ENCODE measurements at places on chromosomes 12 and 14.

DNA sequence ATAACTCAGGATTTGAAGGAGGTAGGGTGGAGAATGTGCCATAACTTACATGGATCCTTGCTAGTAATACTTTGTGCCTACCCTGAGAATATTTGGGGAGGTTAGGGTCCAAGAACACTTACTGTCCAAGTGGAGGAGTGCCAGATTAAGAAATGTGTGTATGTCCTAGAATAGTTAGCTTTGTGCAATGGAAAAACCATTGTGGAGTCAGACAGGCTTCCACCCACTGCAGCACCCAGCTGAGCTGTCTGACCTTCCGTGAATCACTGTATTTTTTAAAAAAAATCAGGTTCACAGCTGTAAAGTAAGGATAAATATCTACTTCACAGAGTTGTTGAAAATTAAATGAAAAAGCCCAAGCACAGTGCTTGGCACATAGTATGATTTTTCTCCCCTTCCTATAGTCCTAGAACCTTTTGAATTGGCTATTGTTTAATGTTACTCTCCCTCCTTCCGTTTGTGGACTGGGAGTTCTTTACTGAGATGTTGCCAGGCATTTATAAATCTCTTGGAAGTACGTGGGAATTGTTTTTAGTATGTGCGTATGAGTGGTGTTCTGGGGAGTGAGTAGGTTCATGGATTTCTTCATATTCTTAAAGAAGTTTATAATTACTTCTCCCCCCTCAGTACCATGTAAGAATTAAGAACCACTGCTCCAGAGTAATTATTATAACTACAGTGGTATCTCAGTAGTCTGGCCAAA, 9.2 kb downstream of the RAB21 start:
- no peak for DNase-seq

DNA sequence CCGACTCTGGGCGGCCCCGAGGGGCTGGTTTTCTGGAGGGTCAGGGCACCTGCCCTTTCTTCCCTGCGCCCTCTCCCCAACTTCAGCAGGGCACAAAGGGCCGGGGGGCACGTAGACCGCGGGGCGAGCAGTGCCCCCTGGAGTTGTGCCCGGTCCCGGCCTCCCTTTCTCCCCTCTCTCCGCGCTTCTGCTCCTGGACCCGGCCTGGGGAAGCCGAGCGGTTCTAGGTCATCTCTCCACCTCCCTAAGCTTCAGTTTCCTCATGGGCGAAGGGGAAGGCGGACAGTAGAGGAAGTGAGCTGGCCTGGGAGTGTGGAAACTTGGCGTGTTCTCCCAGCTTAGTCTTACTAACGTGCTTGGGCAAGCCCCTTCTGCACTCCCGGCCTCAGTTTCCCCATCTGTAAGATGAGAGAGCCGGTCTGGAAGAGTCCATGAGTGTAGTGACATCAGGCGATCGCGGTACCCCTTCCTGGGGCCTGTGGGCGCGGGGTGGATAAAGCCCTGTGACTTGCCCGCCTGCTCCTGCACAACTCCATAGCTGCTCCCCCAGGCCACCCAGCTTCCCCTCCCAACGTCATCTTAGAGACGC, 158.6 kb upstream of the PARP11 start:
- no peak for DNase-seq

DNA sequence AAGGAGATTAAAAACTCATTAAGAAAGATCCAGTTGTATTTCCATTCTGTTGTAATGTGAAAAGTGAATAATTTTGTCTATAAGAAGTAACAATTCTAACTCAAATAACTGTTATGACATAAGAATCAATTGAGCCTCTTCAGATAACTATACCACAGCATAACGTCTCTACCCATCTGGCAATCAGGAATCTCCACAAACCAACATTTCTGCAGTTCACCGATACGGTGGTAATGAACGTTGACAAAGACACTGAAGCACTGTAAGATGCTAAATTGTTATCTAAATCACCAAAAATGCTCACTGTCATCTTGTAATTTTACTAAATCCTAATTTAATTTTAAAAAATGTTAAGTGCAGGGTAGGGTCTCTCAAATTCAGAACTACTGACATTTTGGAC, 130.9 kb upstream of the USP15 start:
- DNase-seq: no peak

- no peak for DNase-seq
Observed at GRCh38 chr12:52244615-52244994, 11.6 kb downstream of the KRT7 start.

DNA sequence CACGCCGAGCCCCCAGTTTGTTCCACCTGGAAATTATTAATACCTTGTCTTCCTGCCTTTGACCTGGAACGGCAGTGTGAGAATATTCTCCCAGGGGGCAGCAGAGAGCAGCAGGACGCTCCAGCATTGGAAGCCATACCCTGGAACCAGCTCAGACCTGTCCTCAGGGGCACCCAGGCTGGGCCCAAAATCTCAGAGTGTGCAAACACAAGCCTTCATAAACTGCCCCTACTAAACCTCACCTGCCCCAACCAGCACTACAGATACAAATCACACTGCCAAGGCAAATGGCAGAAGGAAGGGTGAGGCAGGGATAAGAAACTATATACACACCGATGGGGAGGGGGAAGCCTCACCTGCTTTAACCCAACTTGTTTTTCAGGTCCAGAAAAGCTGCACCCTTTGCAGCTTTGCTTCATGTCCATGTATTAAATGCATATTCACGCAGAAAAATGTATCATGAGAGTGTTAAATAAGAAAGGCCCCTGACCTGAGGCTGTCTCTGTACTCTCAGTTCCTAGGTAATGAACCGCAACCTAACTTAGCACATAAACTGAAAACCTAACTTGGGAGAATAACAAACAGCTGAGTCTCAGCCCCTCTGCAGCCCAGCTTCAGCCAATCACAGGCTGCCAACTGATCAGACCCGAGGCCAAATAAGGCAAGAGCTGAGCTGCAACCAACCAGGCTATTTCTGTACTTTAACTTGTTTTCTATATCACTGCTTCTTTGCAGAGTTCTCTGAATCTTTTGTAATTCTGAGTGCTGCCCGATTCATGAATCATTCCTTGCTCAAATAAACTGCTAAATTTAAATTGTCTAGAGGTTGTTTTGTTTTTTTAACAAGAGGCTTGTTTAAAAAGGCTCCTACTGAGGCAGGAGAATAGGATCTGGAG, 130.1 kb downstream of the SPTSSA start:
- DNase-seq: no peak

GRCh38 chr14:94571395-94571794, 9.8 kb upstream of the SERPINA5 start:
- no peak for DNase-seq

DNA sequence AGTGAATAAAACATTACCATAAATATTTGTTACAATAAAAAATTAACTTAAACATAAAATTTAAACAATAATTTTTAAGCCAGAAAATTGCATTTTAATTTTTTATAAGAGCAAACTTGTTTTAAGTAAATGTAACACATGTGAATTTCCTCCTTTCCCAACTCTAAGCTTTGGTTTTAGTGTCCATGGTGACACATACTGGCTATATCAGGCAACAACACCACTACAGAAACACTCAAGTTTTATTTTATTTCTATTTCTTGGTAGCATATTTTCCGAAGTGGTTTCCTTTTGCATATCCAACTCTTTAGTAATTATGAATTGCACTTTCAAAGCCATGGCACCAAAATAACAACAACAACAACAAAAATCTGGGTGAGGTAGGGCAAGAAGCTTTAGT, 2.2 kb downstream of the NELL2 start:
- no peak for DNase-seq

DNA sequence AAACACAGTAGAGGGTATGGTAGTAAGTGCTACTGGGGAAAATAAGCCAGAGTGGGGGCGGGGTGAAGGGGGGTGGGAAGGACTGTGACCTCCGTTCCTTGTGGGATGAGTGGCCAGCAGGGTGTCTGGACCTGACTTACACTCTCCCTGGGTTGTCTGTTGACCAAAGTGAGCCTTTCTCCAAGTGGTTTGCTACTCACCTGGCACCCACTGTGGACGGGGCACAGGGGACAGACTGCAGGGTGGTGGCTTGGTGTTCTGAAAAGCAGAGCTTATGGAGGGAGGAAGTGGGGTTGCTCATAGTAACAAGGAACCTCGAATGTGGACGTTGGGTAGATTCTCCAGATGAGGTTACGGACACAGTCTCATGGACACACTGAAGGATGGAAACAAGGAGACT, 94.4 kb upstream of the VRK1 start:
- no peak for DNase-seq

DNA sequence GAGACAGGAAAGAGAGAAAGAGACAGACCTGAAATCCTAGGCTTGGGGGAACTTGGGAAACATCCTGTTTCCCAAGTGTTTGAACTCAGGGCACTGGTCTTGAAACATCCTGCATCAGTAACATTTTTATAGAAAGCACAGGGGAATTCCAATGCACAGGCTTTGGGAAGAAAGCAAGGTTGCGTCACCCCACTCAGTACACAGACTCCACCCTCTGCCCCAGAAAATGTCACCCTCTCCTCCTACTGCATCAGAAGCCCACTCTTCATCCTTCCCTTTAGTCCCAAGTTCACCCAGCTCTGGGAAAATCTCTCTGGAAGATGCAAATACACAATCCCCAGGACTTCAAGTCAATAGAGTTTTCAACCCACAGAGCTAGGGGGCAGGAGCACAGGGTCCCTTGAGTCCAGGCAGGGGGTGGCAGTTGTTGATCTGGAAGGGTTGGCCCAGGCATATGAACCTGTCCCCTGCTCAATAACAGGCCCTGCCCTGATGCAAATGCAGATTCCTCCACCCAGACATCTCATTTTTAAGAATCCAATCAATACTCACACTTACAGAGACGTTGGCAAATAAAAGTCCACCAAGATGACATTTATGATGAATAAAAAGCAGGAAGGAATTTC, 1.7 kb downstream of the RDH16 start:
- no peak for DNase-seq

DNA sequence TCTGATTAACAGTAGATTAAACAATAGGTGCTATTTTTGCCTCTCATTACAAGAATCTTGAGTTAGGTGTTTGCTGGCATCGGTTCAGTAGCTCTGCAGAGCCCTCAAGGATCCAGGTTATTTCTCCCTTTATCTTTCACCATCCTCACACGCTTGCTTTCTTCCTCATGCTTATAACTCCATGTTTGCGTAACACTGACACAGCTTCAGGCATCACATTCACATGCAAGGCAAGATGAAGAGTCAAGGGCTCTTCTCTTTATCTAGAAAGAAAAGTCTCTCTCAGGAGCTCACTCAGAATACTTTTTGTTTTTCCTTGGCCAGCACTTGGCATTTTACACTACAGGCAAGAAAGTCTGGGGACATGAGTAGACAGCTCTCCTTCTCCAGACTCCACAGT, 24.2 kb upstream of the PTHLH start:
- no peak for DNase-seq

GRCh38 chr14:96280104-96280503, 24.1 kb downstream of the BDKRB1 start:
- DNase-seq: no peak

GRCh38 chr12:74509886-74510285, 27.7 kb upstream of the ATXN7L3B start:
- no peak for DNase-seq

DNA sequence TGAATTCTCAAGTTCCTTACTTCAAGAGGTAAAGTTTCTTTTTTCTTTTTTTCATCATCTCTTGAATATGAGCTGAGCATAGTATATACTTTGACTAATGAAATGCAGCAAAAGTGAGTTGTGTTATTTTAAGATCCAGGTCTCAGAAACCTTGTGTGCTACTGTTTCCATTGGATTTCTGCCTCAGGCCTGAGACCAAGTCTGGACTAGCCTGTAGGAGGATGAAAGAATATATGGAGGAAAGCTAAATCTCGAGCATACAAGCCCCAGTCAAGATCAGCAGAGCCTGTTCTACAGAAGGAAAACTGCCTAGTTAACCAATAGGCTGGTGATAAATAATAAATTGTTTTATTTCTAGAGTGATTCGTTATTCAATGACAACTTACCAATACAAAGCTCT, 652.5 kb downstream of the C12orf50 start:
- no peak for DNase-seq

GRCh38 chr12:121673013-121673511, 3.6 kb upstream of the MORN3 start:
- DNase-seq: no peak

DNA sequence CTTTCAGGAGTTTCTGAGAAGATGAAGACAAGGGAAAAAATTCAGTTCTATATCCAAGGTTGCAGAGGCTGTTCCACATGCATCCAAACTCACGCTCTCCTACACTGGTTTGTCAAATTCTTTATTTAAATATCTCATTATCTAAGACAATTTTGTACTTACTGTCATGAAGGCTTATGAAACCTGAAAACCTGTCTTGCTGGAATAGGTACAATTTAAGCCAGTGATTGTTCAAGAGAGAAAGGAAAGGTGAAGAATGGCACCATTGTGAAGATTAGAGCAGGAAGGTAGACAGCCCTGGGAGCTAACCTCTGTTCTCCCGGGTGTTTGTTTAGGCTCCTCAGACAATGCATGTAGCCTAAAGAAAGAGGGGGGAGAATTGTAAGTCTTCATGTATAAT, 315.1 kb upstream of the PRKD1 start:
- DNase-seq: no peak

GRCh38 chr12:56103066-56103711, 1.2 kb upstream of the PA2G4 start:
- DNase-seq: no peak

DNA sequence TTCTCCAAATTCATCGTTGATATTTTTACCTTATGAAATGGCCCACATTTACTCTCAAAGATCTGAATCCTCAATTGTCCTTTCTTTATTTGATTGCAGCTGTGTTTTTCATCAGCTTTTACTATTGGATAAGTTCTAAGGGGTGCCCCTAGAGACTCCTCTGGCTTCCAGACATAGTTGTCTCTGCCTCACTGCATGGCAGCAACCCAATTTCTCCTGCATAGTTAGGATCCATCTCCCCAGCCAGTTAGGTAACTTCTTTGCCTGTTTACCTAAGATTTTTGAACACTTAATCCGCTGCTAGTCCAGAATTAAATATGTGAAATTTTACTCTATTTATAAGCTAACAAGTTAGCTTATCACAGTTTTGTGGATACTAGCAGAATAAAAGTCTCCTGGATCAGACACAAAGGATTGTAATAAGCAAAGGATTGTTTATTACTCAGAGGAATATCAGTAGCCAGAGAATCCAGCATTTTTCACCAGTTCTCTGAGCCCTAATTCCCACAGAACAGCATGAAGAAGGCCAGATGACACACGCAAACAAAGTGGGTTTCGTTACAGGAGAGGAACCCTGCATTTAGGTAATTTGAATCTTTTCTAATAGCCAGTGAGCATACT, 101.1 kb downstream of the BBS10 start:
- DNase-seq: no peak

GRCh38 chr12:52521175-52521567, 977 bp upstream of the KRT5 start:
- DNase-seq: no peak

DNA sequence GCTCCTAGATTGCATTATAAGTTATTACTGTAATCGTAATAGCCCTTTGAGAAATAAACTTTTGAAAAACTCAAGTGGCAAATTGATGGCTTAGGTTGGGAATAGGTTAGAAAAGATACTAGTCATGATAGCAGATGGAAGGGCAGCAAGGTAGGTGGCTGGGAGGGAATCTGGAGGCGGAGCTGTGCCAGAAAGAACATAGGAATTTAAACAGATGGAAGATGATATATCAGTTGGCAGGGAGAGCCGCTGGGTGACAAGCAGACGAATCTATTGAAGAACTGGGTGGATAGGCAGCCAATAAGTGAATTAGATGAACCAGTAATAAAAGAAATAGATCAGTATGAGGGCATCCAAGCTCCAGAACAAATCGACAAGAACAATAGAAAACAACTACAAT, 142.1 kb downstream of the CNTN1 start:
- no peak for DNase-seq

Data from SIG-M5 (cell line).